CD4-positive, alpha-beta T cell treated with Interleukin-17A for 1 hour (primary cell): ENCODE measurements at places on chromosomes 1 and 21.

DNA sequence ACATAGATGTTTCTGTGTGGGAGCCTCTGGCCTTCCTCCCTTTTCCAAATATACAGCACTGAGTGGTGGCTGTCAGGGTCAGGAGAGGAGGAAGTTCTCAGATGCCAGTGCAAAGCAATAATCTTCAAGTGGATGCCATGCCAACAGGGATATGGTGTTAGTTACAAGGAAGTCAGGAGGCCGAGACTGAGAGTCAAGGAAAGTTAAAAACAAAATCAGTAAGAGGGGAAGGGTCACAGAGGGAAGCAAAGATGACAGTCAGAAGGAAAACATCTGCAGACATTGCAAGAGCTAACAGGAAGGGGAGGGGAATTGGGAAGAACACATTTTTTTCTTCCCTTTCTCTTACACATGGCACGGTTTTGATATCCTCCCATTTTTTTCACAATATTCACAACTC, 691.4 kb downstream of the ADGRL2 start:
- DNase-seq, result no peak

DNA sequence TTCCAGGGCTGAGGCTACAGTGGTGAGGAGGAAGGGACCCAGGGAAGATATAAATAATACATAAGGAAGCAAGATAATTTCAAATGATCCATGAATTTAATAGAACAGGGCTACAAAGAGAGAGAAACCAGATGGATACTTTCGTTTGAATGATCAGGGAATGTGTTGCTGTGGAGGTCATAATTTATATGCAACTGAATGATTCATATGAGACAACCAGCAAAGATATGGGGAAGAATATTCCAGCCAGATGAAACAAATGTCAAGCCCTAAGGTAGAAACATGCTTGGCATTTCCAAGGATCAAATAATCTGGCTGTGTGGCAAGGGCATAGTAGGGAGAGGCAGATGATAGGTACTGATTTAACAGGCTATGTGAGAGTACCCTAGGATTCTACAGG, 84.8 kb upstream of the ZC3H11B start:
- DNase-seq, result no peak

GRCh38 chr1:182054698-182055326, 6.7 kb downstream of the ZNF648 start:
- DNase-seq, result peak; percentile 61

DNA sequence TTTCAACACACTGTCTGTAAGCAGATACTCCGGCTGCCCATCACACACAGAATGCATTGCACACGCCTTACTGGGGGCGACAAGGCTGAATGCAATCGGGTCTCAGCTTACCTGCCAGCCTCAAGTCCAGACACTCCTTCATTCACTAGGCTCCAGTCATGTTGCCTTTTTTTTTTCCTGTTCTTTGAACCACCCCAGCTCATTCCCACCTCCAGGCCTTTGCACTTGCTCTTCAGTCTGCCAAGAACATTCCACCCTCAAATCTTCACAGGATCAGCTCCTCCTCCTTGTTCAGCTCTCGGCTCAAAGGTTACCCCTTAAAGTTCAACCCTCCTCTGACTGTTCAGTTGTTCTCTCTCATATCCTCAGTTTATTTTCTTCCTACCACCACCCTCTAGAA, 181.9 kb upstream of the ESRRG start:
- no peak for DNase-seq

DNA sequence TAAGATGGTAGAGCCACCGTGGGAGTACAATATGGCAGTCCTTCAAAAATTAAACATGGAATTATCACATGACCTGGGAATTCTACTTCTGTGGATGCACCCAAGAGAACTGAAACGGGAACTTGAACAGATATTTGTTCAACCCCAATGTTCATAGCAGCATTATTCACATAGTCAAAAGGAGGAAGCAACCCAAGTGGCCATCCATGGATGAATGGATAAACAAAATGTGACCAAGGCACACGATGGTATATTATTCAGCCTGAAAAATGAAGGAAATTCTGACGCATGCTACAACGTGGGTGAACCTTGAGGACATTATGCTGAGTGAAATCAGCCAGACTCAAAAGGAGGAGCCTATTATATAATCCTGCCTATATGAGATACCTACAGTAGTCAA, 22.8 kb upstream of the LAPTM5 start:
- no peak for DNase-seq

DNA sequence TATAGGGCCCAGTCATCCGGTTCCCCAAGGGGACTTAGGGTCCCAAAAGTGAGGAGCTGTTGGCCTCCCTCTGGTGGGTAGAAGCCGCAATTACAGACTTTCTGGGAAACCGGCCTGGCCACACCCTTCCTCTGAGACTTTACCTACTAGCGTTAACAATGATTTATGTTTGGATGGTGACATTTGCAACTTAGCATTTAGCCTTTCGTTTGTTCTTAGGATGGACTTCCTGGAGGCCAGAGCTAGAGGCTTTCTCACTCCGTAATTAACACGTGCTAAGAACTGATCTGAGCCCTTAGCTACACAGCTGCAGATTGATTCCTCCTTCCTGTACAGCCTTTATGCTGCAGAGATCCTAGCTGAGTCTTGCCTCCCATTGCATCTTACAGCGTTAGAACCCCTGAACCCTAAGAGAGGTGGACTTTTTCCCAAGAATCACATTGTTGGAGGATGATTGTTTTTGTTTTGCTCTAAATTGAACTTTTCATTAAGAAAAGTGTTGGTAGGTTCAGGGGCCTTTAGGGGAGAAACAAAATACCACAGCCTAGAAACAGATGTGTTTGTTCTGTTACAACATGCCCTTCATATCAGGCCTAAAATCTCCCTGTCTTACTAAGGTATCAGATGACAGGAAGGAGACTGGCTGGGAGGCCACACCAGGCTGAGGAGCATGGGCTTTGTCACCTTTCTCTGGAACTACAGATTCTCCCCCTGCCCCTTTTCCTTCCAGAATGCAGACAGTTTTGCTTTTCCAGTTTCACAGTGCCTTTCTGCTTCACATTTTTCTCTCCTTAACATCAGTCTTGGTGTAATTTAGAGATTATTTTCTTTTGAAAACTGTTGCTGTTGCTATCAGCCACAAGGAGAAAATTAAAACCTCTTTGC, 1.9 kb downstream of the S100A11 start:
- DNase-seq, result peak; percentile 82
